Aorta (tissue), 5 donors: ENCODE measurements at places on chromosomes 3 and 15. TPM values are rescaled to one million over a fixed set of nuclear protein-coding genes. Genes with fewer than 3 reads are reported as not detected.

DNA sequence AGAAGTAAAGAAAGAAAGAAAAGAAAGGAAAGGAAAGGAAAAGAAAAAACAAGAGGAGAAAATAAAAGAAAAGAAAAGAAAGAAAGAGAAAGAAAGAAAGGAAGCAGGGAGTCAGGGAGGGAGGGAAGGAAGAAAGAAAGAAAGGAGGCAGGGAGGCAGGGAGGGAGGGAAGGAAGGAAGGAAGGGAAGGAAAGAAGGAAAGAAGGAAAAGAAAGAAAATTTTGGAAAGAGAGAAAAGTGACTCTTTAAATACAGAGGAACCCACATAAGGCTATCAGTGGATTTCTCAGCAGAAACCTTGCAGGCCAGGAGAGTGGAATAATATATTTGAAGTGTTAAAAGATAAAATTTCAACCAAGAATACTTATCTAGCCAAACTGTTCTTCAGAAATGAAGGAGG is 44.2 kb upstream of the GNB4 start:
- H3K27ac ChIP-seq: no peak overlapping the region
- H3K27me3 ChIP-seq: no peaks in the 10 kb centered on the region
- no peaks in the 10 kb centered on the region for H3K4me1 ChIP-seq
- no peak overlapping the region for H3K4me3 ChIP-seq
- H3K36me3 ChIP-seq: no peaks in the 10 kb centered on the region

DNA sequence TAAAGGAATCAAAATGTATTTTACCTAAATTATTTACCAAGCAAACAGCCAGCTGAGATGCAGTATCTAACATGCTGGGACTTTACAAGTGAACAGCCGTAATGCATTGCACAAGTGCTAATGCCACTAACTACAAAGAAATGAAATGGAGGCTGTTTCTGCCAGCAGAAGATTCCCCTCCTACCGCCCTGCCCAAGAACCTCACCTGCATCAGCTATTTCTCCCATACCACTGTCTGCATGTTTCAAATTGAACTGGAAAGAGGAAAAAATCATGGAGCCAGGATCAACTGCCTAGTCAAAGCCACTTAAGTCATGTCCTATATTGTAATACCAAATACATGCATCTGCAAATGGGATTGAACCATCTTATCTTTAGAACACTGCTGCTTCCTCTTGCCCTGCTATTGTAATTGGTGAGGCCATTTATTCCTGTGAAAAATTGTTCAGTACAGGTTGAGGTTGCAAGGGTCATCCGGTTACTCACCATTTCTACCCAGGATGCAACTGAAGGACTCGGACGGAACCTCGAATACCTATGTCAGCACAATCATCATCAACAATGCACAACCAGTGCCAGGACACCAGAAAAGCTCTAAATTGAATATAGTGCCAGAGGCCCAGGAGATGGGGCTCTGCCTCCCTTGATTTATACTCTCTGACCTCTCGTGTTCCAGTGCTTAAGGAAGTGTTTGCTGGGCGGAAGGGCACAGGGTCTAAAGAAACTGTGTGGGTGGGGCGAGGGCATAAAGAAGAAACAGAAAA is 27.5 kb downstream of the ANXA2 start:
- H3K4me1 ChIP-seq: peaks cover 33% of the 10 kb centered on the region
- H3K4me3 ChIP-seq: no peak overlapping the region
- no peak for DNase-seq
- H3K27me3 ChIP-seq: no peaks in the 10 kb centered on the region
- peaks cover 2% of the 10 kb centered on the region for H3K36me3 ChIP-seq
- peak overlapping the region; percentile 91 for H3K27ac ChIP-seq

GRCh38 chr3:68571321-68571720 is 361.0 kb downstream of the TAFA4 start:
- H3K36me3 ChIP-seq: no peaks in the 10 kb centered on the region
- DNase-seq: no peak
- H3K4me1 ChIP-seq: no peaks in the 10 kb centered on the region
- no peaks in the 10 kb centered on the region for H3K27me3 ChIP-seq
- H3K27ac ChIP-seq: no peak overlapping the region

GRCh38 chr3:125069452-125069851 is 13.7 kb upstream of the HEG1 start:
- DNase-seq: no peak
- H3K27ac ChIP-seq: no peak overlapping the region
- no peak overlapping the region for H3K4me3 ChIP-seq
- no peaks in the 10 kb centered on the region for H3K36me3 ChIP-seq

DNA sequence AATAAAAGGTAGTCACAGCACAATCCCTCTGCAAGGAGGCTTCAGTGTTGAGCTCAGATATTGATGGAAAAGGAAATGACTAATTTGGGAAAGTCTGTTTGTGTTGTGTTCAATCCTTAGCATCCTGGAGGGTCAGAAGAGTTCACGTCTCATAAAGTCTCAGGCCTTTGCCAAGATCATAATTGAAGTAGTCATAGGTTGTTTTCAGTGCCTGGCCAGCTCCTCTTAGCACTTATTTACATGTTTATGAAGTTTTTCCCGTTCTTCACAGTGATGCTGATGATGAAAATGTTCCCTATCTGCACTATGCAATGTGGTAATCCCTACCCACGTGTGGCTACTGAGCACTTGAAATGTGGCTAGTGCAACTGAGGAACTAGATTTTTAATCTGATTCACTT is 61.6 kb upstream of the TGFBR2 start:
- no peak overlapping the region for H3K4me3 ChIP-seq
- H3K36me3 ChIP-seq: no peaks in the 10 kb centered on the region
- no peak for DNase-seq
- no peak overlapping the region for H3K27ac ChIP-seq

GRCh38 chr15:85445361-85445760 is 65.0 kb downstream of the AKAP13 start:
- no peak for DNase-seq
- H3K27ac ChIP-seq: no peak overlapping the region
- H3K27me3 ChIP-seq: no peaks in the 10 kb centered on the region
- no peak overlapping the region for H3K4me3 ChIP-seq
- peaks cover 8% of the 10 kb centered on the region for H3K4me1 ChIP-seq
- H3K36me3 ChIP-seq: no peaks in the 10 kb centered on the region

DNA sequence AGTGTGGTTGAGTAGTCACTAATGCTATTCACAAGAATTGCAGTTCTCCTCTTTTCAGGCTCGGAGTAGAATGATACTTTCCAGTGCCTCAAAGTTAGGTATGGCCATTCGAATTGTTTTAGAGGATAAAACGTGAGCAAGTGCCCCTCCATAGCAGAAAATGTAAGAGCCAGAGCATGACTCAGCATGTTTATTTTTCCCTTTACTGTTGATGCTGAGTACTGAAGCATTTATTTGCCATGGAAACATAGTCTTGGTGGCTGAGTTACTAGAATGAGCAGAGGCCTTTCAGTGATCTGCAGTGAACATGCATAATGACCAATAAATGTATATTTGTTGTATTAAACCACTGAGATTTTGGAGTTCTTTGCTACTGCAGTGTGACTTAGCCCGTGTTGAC is 540.6 kb downstream of the NLGN1 start:
- H3K36me3 ChIP-seq: no peaks in the 10 kb centered on the region
- H3K27me3 ChIP-seq: no peaks in the 10 kb centered on the region
- H3K27ac ChIP-seq: no peak overlapping the region

DNA sequence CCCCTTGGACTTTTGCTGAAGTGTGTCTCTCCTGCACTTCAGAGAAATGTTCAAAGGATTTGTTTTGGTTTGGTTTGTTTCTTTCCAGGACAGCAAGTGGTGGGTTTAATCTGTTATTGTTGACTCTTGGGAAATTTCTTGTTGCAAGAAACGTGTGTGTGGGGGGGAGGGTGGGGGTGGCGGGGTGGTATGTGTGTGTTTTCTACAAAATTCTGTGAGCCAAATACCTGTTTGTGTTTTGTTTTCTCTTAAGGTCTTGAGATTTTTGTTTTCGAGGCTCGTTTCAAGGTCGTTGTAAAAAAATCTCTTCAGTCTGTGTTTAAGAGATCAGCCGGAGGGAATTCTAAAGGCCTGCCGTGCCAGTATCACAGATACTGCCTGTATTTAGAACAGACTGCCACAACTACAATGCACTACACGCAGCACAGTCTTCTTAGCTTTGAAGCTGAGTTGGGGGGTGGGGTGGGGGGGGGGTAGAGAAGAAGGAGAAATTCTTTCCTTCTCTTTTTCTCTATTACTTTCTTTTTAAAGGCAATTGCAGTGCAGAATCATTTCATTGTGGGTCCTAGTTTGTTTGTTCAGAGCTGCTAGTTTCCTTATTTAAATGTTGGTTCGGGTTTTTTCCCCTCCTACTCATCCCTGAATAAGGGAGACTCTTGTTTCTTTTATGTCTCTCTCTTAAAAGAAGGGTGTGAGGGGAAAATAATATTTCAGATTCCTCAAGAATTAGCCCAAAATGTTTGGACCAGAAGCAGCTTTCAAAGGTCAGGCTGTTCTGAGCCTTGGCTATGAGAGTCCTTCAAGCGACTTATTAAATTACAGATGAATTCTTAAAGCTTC is 1.4 kb upstream of the BCL6 start:
- H3K27me3 ChIP-seq: no peaks in the 10 kb centered on the region
- H3K4me3 ChIP-seq: peak overlapping the region; percentile 83
- H3K27ac ChIP-seq: peak overlapping the region; percentile 96
- no peaks in the 10 kb centered on the region for H3K36me3 ChIP-seq
- DNase-seq: no peak

GRCh38 chr3:100045696-100046095 is 68.6 kb downstream of the FILIP1L start:
- no peak overlapping the region for H3K4me3 ChIP-seq
- H3K4me1 ChIP-seq: peaks cover 4% of the 10 kb centered on the region
- no peaks in the 10 kb centered on the region for H3K27me3 ChIP-seq

CYB561D2 gene
- total RNA-seq: 12.2 TPM

PLA2G4E gene
- not detected for total RNA-seq

SHF gene
- total RNA-seq: 19.0 TPM

RYR3 gene
- 15.6 TPM for total RNA-seq

EPHB1 gene
- total RNA-seq: 4.8 TPM

CGNL1 gene
- total RNA-seq: 46.3 TPM
